Activated T-helper 17 cell treated with anti-CD3 and anti-CD28 coated beads, Interleukin-2, amount 50 U/mL, for 72 hours (primary cell): ENCODE measurements at places on chromosomes 5 and 9. TPM values are rescaled to one million over a fixed set of nuclear protein-coding genes. Genes with fewer than 3 reads are reported as not detected.

Gene ACSL6
- 1.4 TPM for total RNA-seq

Gene MARCOL
- not detected for total RNA-seq

GRCh38 chr5:177209610-177210009 is 76.0 kb downstream of the NSD1 start:
- ATAC-seq = no peak

GRCh38 chr5:66710557-66711088 is 114.4 kb downstream of the MAST4 start:
- ATAC-seq = no peak

- ATAC-seq = no peak
Observed at GRCh38 chr9:122033775-122034373, 59.2 kb downstream of the TTLL11 start.

DNA sequence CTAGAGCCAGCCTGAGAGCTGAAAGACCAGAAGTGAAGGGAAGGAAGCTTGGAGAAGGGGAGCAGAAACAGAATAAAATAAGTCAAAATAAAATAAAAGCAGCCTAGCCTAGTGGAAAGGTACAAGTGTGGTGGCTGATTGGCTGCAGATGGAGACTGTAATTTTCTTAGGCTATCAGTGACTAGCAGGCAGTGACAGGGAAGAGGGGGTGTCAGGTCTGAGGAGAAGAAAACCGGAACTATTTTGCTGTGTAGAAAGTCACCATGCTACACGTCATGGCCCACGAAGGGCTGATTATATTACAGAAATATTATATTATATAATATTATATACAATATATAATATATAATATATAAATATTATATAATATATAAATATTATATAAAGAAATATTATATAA is 98.1 kb upstream of the TAF11L2 start:
- ATAC-seq = no peak

Gene C1QTNF3
- 2.7 TPM for total RNA-seq

- no peak for ATAC-seq
Observed at GRCh38 chr5:1324719-1325190, 20.1 kb downstream of the CLPTM1L start.

GRCh38 chr9:98057138-98057799 is 737 bp downstream of the NANS start:
- ATAC-seq = no peak

DNA sequence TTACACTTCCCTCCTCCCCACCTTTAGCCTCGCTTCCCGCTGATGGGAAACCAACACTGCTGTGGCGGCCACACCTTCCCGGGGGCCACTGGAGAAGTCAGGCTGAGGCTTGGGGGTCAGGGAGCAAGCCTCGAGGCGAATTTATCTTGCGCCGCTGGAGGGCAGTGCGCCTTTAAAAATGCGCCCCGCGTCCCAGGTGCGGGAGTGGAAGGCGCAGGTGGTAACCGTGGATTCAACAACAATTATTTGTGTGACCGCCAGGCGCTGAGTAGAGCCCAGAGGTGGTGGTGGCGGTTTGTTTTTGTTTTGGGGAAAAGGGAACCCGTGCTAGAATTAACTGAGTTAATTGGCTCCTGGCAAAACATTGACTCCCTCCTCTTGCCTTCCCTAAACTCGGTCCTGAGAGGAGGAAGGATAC is 1.1 kb downstream of the CFAP77 start:
- ATAC-seq = peak; percentile 55

Gene CANX
- 605 TPM for total RNA-seq

Gene HTR1A
- total RNA-seq = not detected

GRCh38 chr5:72328172-72328571 is 8.0 kb downstream of the PTCD2 start:
- ATAC-seq = no peak

DNA sequence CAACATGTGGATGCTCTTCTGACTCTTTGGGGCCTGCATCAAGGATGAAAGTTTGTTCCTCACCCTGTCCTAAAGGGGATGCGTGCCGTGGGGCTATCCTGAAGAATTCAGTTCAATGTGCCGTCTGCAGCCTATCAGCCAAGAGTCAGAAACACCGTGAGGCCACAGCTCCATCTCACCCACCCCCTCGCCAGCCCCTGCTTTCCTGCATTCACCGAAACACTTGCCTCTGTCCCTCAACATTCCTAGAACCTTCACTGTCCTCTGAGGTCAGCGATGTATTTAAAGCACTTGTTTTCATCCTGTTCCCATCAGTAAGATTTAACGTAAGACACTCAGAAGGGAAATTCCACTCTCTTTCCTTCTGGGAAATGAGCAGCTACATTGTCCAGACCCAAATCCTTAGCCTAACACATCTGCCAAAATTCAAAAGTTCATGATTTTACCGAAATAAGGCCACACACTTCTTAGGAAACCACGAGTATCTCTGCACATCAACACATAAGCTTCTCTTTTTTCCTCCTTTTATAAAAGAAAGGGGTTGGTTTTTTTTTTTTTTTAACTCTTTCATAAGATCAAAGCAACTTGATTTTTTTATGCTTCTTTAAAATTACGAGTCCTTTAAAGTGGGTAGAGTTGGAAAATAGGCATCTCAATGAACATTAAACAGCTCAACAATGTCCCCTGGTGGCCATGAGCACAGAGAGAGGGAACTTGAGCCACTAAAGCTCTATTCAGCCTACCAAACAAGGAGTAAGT is 100.7 kb downstream of the SUSD1 start:
- peak; percentile 87 for ATAC-seq

- no peak for ATAC-seq
Observed at GRCh38 chr5:143146161-143146560, 257.3 kb downstream of the NR3C1 start.

Gene FCN2
- total RNA-seq = not detected

DNA sequence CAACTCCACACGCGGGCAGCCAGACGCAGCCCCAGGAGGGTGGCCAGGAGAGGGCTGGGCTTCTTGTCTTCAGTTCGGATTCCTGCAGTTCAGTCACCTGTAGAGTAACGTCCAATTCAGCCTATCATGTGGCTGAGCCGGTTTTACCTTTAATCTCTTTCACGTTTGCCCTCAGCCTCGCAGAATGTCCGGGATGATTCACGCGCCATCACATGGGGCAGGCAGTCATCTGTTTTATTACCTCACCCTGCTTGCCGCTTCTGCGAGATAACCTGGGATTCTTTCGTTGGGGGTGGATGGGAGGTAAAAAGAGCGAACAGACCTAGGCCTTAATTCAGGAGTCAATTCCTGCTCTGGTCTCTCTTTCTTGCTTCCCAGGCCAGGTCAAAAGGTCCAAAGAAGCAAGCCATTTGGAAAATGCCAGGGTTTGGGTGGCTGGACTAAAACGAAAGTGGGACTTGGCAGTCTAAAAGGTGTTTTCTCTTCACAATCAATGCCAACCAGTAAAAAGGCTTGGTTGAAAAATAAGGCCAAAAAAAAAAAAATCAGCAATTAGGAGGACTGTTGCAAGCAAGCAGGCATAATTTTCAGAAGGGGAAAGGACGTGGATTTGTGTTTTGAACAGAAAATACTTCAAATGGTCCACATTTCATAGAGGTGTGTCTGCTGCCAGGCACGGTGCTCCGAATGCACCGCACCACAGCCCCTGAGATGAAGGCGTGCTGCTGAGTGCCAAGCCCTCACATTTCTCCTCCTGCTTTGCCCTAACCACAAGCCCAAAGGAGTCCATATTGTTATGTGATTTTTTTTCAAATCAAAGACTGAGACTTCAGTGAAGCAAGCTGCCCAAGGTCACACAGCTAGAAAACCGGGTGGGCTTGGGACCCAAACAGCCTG is 2.8 kb upstream of the WWC1 start:
- ATAC-seq = no peak

DNA sequence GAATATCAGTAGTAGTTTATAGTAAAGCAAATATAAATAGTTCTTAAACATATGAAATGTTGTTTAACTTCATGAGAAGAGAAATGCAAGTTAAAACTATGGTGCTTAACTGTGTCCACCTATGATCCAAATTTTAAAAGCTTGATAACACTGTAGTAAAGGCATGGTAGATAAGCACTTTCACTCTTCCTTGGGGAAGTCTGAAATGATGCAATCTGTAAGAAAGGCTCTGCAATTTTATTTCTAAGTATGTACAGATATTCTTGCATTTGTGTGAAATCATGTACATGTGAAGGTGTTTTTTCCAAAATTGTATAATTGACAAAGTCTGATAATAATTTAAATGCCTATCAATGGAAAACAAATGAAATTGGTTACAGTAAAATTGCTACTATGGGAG is 66.9 kb downstream of the SYK start:
- no peak for ATAC-seq

- ATAC-seq = peak; percentile 96
Observed at GRCh38 chr9:114968671-114969070, 38.3 kb upstream of the TNFSF8 start.

DNA sequence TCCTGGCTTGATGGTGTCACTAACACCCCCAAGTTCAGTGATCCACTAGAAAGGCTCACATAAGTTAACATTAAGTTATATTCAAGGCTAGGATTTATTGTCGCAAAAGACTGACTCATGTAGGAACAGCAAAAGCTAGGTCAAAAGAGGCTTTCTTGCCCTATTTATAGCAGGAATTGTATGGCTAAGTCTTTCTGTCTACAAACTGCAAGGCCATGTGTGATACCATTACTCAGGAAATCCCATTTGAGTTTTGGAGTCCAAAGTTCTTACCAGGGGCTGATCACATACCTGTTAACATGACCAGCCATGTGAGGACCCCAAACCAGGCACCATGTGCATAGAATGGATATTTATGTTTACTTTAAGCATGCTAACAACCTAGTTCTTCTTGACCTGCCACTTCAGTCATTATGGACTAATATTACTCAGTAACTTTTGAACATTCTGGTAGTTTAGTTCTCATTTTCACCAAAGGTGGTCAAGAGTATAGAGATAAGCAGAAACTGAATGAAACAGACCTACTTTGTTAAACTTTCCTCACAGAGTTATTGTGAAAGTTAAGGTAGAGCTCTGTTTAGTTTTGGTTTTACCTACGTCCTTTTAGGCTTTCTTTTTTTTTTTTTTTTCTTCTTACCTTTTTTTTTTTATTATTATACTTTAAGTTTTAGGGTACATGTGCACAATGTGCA is 281.1 kb downstream of the FER start:
- ATAC-seq = no peak

Gene CKMT2
- total RNA-seq = not detected

Gene OLFM1
- not detected for total RNA-seq

DNA sequence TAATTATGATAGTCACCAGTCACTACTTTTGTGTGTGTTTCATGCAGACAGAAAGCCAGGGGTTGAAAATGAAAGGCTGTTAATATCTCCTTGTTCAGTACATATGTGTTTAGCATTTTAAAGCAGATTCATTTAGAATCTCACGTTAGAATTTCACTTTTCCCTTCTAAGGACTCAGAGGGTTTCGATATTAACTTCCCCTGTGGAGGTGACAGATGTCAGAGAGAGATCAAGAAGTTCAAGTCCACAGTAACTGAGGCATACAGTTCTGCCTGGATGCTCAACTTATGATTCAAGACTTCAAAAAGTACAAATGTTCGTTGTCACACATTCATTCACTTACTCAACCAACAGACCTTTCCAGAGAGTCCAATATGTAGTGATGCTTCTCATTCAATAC is 251.1 kb downstream of the EBF1 start:
- peak; percentile 37 for ATAC-seq

Gene HNRNPAB
- 390 TPM for total RNA-seq

Gene TAF1L
- total RNA-seq = 0.06 TPM

DNA sequence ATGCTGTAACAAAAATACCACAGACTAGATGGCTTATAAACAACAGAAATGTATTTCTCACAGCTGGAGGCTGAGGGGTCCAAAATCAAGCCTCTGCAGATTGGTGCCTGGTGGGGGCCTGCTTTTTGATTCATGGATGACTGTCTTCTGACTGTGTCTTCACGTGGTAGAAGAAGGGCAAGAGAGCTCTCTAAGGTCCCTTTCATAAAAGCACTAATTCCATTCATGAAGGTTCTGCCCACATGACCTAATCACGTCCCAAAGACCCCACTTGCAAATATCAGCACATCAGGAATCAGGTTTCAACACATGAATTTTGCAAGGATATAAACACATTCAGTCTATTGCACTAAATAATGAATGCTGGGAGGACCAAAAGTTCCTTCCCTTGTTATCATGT is 278.4 kb downstream of the MARCHF11 start:
- no peak for ATAC-seq

GRCh38 chr5:36705055-36705454 is 98.6 kb downstream of the SLC1A3 start:
- ATAC-seq = no peak

DNA sequence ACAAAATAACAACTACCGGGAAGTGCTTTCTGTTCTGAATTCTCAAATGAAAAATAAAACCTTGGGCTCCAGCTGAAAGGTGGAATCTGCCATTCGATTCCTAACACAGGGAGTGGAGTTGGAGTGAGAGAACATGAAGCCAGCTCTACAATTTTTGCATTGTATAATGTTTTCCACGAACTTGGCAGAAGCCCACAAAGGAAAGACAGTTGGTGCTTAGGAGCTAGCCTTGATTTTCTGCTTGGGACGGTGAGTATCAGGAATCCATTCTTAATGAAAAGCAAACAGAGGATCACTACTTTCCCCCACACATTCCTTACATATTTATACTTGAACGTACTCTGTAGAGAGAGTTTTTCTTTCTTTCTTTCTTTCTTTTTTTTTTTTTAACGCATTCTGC is 74.2 kb upstream of the FBXL7 start:
- ATAC-seq = no peak
